Smooth muscle cell of the coronary artery (primary cell): ENCODE measurements at places on chromosomes 16 and 17. TPM values are rescaled to one million over a fixed set of nuclear protein-coding genes. Genes with fewer than 3 reads are reported as not detected.

CLDN6 gene
- not detected in 2 replicates for total RNA-seq

HOXB1 gene
- total RNA-seq = not detected in 2 replicates

SLC2A4 gene
- total RNA-seq = 0.08 and 0.12 TPM in 2 replicates

CACNG1 gene
- total RNA-seq = not detected in 2 replicates

ZNF597 gene
- total RNA-seq = 1.1 and 3.1 TPM in 2 replicates

SPATA22 gene
- total RNA-seq = not detected in 2 replicates

HOXB7 gene
- 0.30 TPM in 1 of 2 replicates, not detected in the other for total RNA-seq

LRRC36 gene
- total RNA-seq = not detected in 2 replicates

CCL13 gene
- total RNA-seq = 2.0 TPM in 1 of 2 replicates, not detected in the other

KCNH4 gene
- 0.12 TPM in 1 of 2 replicates, not detected in the other for total RNA-seq

TMEM114 gene
- not detected in 2 replicates for total RNA-seq

SOCS7 gene
- total RNA-seq = 8.3 and 9.5 TPM in 2 replicates

TBC1D26 gene
- under 0.01 and 0.08 TPM in 2 replicates for total RNA-seq

C16orf96 gene
- total RNA-seq = under 0.01 TPM in 1 of 2 replicates, not detected in the other

BCL6B gene
- total RNA-seq = 0.30 and 0.47 TPM in 2 replicates

SEC14L1 gene
- total RNA-seq = 20.4 and 65.8 TPM in 2 replicates

KPNA2 gene
- 25.0 and 62.5 TPM in 2 replicates for total RNA-seq

CMTM2 gene
- not detected in 2 replicates for total RNA-seq

TBKBP1 gene
- 4.6 and 5.5 TPM in 2 replicates for total RNA-seq

CCDC47 gene
- total RNA-seq = 59.0 and 97.6 TPM in 2 replicates

TBC1D3D gene
- total RNA-seq = 0.12 TPM in 1 of 2 replicates, not detected in the other

KIF2B gene
- not detected in 2 replicates for total RNA-seq

CD7 gene
- total RNA-seq = not detected in 2 replicates

GLOD4 gene
- 32.6 and 37.7 TPM in 2 replicates for total RNA-seq

ESRP2 gene
- total RNA-seq = under 0.01 TPM in 1 of 2 replicates, not detected in the other

KCNJ12 gene
- under 0.01 and 24.8 TPM in 2 replicates for total RNA-seq

CNEP1R1 gene
- total RNA-seq = 22.5 and 26.9 TPM in 2 replicates

ZNF263 gene
- 17.1 and 35.3 TPM in 2 replicates for total RNA-seq

SPIRE2 gene
- total RNA-seq = 0.30 and 2.7 TPM in 2 replicates

ABCC12 gene
- not detected in 2 replicates for total RNA-seq

SNAI3 gene
- total RNA-seq = not detected in 2 replicates

GP1BA gene
- not detected in 2 replicates for total RNA-seq

TP53TG3D gene
- total RNA-seq = 0.12 and 0.15 TPM in 2 replicates

EPX gene
- not detected in 2 replicates for total RNA-seq

SSH2 gene
- total RNA-seq = 7.4 and 10.2 TPM in 2 replicates

ACE gene
- 2.0 and 12.4 TPM in 2 replicates for total RNA-seq

LCAT gene
- 3.3 and 4.6 TPM in 2 replicates for total RNA-seq
